ENCODE measurements at places on chromosomes 7 and 10.

GRCh38 chr7:13508586-13508985 is 480.9 kb downstream of the ETV1 start:
- DNase-seq: no peak

GRCh38 chr10:22344249-22344648 is 1.0 kb upstream of the SPAG6 start:
- no peak for DNase-seq

DNA sequence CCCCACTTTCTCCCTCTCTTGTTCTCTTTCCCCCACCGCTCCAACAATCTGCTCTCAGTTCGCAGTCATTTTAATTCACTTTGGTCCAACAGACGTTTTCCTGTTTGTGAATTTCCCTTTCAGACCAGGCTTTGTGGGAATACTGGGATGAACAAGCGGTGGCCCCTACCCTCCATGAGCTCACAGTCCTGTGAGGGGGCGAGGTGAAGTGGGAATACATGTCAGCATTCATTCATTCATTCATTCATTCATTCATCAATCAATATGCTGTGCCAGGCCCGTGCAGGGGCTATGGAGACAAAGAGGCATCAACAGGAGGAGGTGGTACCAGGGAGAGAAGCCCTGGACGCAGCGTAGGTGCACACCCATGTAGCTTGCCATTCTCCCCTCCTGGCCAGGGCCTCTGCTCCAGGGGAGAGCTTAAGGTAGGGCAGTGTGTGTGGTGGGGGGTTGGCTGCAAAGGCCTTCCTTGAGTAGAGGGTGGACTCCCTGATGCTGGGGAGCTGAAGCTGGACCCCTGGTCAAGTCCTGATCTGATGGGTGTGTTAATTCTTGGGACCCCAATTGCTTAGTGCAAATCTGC is 16.1 kb downstream of the PRF1 start:
- DNase-seq: no peak

GRCh38 chr10:112763916-112764520 is 186.0 kb upstream of the TCF7L2 start:
- no peak for DNase-seq

GRCh38 chr10:21750424-21750823 is 216.4 kb downstream of the MLLT10 start:
- no peak for DNase-seq

DNA sequence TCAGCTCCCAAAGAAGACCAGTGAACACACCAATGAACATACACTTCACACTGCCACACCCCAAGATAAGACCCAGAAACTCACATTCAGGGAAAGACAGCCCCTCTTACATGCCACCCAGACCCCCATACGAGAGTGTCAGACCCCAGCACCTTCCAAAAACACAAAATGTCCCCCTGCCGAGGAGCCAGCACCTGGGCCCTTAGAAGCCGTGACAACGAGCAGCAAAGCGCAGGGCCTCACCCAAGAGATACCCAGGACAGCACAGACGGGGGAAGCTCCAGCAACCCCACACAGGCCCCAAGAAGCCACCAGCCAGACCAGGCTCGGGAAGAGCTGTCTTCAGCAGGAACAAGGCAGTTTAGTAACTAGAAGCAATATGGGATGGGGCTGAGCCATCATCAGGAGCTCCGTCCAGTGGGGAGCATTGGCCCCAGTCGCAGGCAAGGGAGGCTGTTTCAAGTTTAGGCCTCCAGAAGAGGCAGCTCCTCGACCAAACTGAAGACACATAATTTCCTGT is 243.6 kb downstream of the PTPRN2 start:
- no peak for DNase-seq

DNA sequence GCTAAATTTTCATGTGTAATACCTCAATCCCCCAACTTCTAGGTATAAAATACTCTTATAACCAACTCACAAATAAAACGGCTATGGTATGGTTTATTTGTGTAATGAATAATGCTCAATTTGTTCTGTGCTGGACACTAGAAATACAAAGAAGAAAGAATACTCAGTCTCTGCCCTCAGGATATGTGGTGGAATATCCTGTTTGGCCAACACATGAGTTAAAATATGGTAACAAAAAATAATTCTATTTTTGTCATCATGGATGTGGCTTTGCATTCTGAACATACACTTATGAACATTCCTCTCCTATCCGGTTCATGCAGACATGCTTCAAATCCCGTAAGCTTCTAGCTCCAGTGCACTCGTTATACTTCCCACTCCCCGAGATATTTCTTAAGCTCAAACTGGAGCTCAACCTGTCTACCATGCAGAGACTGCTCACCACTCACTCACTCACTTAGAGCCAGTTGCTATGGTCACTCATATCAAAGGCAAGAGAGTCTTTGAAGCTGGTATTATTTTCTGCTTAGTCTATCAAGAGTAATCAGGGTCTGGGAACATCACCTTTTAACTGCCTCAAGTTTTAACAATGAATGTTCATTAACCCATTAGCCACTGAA is 53.8 kb upstream of the SLC16A12 start:
- no peak for DNase-seq

- DNase-seq: no peak
Observed at GRCh38 chr10:73166972-73167371, 836 bp downstream of the ECD start.

DNA sequence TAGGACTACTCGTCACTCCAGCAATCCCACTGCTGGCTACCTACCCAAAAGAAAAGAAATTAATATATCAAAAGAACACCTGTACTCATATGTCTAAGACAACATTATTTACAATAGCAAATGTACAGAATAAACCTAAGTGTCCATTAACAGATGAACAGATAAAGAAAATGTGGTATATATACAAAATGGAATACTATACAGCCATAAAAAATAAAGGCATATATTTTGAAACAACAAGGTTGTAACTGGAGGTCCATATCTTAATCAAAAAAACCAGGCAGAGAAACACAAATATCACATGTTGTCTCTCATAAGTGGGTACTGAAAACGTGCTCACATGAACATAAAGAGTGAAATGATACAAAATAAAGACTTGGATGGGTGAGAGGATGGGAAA is 1073.3 kb upstream of the PHF14 start:
- DNase-seq: no peak

- no peak for DNase-seq
Observed at GRCh38 chr7:82376739-82377138, 66.8 kb downstream of the CACNA2D1 start.

DNA sequence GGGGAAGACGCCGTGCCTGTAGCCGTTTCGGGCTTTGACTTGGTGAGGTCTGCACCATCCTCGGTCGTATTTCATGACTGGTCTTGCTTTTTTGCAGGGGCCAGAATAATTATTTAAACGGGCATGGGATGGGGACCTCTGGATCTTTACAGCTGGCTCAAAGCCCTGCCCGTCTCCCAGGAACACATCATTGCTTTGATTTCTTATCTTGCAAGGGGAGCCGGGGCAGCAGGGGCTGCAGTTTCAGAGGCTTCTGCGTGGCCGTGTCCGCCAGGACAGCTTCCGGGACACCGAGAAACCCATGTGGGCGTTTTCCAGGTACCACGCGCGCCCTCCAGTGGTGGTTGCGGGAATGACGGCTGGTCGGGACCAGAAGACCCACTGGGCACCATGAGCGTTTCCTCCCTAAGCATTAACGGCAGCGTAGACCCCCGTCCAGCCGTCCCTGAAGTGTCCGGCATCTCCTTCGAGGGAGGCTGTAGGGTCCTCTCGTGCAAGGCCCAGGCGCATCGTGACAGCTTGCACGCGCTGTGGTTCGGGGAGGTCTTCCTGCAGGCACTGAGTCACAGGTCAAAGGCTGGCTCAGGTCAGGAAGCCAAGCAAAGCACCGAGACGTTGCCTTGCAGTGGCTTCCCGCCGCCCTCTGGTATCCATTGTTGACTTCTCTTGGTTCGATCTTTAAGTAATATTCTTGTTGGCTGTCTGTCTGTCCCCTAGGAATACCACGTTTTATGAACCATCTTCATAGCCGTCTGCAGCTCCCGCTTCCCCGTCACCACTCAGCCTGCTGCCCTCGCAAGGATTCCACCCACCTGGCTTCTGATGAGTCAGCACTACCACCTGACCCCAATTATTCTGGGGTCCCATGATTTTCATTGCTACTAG is 16.2 kb upstream of the ZFAND2A start:
- DNase-seq: peak; percentile 94

DNA sequence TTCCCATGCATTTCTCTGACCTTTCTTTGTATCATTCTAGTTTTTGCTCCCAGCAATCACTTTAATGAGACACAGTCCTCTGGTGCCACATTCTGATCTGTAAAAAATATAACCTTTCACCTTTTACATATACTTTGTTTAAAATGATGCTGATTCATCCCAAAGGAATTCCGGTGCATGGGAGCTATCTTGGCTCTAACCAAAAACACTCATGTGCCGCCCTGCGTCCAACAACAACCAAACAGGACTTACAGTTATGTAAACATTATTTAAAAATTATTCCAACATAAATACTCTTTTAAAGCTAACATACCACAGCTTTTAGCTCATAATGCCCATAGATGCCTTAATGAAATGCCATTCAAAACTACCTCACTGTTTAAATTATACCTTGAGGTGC is 7.7 kb upstream of the OPALIN start:
- no peak for DNase-seq

GRCh38 chr7:47945261-47946015 is 2.8 kb downstream of the PKD1L1 start:
- DNase-seq: peak; percentile 85

- no peak for DNase-seq
Observed at GRCh38 chr10:56585447-56586171, 224.6 kb upstream of the ZWINT start.

GRCh38 chr10:4383651-4384098 is 442.3 kb upstream of the AKR1E2 start:
- DNase-seq: no peak

- DNase-seq: no peak
Observed at GRCh38 chr7:994592-995308, 11.8 kb downstream of the CYP2W1 start.

- no peak for DNase-seq
Observed at GRCh38 chr7:129781928-129782817, 170.6 kb downstream of the UBE2H start.

- DNase-seq: no peak
Observed at GRCh38 chr10:88045656-88046415, 182.4 kb downstream of the PTEN start.

GRCh38 chr10:129867631-129868179 is 96.4 kb downstream of the EBF3 start:
- no peak for DNase-seq

DNA sequence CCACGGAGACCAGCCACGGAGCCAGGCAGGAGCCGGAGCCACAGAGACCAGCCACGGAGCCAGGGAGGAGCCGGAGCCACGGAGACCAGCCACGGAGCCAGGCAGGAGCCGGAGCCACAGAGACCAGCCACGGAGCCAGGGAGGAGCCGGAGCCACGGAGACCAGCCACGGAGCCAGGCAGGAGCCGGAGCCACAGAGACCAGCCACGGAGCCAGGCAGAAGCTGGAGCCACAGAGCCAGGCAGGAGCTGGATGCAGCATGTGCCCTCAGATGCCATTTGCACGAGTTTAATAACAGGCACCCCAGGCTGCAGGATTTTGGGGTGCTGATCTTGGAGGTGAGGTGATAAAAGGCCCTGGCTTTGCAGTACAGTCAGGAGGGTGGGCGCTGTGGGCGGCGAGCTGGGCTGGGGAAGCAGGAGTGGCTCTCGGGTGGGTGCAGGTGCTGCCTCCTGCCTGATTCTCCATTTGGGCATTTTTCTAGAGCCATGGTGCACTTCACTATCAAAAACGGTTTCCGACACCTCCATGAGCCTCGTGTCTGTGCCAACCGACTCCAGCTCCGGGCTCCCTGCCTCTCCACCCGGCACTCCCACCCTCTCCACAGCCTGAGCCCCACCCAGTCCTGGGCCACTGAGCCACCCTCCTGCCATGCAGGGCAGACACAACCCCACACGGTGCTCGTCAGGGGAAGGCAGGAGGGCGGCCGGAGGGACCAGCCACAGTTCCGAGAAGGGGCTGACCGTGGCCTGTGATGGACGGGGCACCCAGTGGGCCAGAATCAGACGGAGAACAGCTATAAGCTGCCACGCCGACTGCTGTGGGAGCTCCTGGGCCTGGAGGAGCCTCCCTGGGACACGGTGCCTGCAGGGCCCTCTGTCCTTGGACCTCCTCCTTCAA is 40.8 kb upstream of the NKX6-2 start:
- DNase-seq: no peak

- DNase-seq: no peak
Observed at GRCh38 chr10:36051500-36051991, 409.4 kb upstream of the FZD8 start.

- no peak for DNase-seq
Observed at GRCh38 chr7:138784692-138785091, 13.1 kb upstream of the TMEM213 start.

- no peak for DNase-seq
Observed at GRCh38 chr10:86665868-86666267, 2.4 kb upstream of the LDB3 start.

DNA sequence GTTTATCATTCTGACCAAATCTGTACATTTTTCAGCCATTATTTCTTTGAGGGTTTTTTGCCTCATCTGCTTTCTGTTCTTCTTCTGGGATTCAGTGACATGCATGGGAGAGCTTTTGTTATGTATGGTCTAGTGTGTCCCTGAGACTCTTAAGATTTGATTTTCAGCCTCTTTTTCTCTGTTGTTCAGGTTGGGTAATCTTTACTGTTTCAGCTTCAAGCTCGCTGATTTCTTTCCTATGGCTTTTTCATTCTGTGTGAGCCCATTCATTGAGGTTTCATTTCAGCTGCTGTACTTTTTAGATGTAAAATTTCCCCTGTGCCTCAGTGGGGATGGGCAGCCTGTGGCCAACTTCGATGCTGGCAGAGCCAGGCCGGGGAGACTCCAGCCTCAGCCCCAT is 38.1 kb downstream of the FOXK1 start:
- no peak for DNase-seq

GRCh38 chr7:108287857-108288256 is 157.7 kb upstream of the LAMB4 start:
- no peak for DNase-seq

DNA sequence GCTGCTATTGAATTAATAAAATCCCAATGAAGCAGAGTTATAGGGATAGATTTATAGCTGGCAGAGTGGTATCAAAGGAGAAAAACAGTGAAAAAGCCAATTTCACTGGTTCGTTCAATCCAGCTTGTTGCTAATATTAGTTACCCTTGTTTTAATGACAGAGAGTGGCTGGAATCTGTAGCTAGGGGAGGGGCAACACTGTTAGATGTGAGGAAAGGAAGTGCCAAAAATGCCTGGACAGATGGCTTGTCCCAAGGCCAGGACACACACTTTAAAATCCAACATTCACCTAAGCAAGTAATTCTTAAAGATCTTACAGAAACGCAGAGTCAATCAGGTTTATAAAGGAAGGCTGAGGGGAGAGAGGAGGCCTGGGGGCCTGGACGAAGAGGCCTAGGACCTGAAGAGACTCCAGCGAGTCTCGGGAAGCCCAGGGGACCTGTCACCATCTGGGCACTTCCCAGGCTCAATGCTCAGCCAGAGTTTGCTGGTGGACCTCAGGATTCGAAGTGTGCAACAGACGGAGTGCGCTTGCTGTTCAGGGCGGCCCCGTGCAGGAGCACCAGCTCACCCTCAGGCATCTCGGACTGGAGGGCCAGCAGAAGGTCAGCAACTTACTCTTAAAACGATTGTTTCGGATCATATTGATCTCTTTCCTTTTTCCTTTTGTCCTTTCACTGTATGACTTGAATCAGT is 36.7 kb downstream of the TMEM248 start:
- no peak for DNase-seq

GRCh38 chr10:31820096-31820495 is 108.5 kb downstream of the ARHGAP12 start:
- DNase-seq: no peak

GRCh38 chr10:21100190-21100589 is 203.1 kb upstream of the NEBL start:
- DNase-seq: no peak
